ENCODE measurements at places on chromosomes 13 and 19.

GRCh38 chr19:55654323-55654867 is 440 bp upstream of the U2AF2 start:
- DNase-seq = peak; percentile 97

DNA sequence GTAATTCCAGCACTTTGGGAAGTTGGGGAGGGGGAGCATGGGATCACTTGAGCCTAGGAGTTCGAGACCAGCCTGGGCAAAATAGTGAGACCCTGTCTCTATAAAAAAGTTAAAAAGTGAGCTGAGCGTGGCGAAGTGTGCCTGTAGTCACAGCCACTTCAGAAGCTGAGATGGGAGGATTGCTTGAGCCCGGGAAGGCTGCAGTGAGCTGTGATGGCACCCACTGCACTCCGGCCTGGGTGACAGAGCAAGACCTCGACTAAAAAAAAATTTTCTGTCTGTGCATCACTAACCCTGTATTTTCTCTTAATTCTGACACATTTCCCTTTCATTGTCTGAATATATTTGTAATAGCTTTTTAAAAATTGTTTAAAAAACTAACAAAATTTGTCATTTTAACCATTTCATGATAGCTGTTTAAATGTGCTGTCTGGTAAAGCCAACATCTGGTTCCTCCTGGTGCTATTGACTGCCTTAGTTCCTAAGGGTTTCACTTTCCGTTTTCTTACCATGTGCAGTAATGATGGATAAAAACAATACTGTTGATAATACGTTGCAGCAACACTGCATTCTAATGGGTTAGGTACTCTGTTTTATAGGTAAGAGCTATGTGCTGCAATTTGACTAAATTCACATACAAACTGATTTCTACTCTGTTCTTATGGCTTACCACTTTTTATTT is 29.7 kb downstream of the LATS2 start:
- DNase-seq = no peak

- no peak for DNase-seq
These were observed 22.8 kb upstream of the CEBPG start for GRCh38 chr19:33350538-33351309.

DNA sequence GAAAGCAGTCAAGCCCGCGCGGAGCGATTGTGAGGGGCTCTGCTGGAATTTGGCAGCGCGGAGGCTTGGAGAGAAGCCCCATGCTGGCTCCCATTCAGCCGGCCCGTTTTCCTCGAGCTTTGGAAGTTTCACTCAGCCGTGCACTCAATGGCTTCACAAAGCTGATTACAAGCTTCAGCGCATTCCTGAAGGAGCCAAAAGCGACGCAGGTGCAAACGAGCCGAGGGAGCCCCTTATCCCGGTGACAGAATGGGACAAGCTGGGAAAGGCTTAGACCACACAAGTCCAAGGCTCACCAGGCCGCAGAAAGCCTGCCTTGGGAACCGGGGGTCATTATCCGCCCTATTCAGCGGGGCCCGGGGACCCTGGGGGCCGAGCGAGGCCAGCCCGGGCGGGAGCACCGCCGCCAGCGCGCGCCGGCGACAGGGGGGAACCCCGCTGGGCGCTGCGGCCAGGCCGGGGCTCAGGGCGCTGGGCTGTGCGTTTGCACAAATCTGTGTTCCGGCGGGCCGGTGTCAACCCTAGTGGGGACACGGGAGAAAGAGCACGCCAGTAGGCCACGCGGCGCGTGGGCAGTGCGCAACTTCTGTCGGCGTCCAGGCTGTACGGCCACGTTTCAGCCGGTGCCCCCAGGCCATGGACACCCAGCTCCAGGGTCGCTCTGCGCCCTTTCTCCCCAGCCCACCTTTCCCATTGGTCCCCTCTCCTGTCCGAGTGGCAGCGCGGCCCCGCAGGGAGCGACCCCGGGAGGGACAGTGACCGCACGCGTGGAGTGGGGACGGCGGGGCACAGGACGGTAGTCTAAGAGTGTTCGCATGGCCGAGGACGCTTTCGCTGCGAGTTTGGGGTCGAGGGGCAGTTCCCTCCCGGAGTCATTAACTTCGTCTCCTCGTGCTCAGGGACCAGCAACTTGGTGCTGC is 37.3 kb downstream of the SOX1 start:
- DNase-seq = no peak

GRCh38 chr13:109669234-109669612 is 117.2 kb downstream of the IRS2 start:
- no peak for DNase-seq

DNA sequence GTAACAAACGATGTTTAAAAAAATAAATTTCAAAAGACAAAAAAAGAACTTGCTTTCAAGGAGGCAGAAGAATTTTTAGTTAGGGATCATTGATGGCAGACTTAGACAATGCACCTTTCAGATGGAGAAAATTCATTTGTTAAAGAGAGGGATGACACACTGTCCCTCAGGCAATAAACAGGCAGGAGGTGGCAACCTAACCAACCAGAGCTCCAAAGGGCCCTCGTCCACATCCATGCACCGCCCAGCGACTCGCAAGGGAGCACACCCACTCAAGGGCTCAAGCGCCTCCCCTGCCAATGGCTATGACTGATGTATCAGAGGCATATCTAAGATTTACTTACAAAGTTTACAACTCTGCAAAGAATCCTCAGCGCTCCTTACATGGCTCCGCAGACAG is 81.9 kb downstream of the TUBGCP3 start:
- DNase-seq = no peak

- DNase-seq = no peak
These were observed 4.9 kb downstream of the NUMBL start for GRCh38 chr19:40685563-40685962.

- no peak for DNase-seq
These were observed 1241.5 kb upstream of the SPRY2 start for GRCh38 chr13:81582381-81582780.

GRCh38 chr13:113562085-113562749 is 22.3 kb upstream of the TFDP1 start:
- peak; percentile 7 for DNase-seq

- DNase-seq = no peak
These were observed 244.7 kb downstream of the DCLK1 start for GRCh38 chr13:35886332-35887114.

GRCh38 chr13:20559659-20560356 is 7.1 kb upstream of the IFT88 start:
- DNase-seq = no peak

GRCh38 chr13:112870737-112871287 is 98.2 kb upstream of the MCF2L start:
- no peak for DNase-seq

DNA sequence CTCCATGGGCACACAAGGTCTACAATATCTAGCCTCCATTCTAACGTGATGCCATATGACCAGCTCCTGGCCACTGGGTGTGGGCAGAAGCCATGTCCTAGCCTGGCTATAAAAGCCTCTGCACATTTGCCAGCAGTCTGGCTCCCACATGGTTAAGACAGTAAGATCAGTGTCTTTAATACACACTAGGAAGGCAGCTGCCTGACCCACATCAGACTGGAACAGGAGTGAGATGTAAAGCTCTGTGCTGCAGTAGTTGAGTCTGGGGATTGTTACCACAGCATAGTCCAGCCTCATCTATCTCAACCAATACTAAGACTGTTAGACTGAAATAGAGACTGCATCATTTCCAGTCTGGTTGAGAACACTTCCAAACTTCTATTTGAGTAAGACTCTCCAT is 533.1 kb downstream of the IRS2 start:
- DNase-seq = no peak

GRCh38 chr13:100158569-100158968 is 69.7 kb downstream of the PCCA start:
- DNase-seq = no peak

DNA sequence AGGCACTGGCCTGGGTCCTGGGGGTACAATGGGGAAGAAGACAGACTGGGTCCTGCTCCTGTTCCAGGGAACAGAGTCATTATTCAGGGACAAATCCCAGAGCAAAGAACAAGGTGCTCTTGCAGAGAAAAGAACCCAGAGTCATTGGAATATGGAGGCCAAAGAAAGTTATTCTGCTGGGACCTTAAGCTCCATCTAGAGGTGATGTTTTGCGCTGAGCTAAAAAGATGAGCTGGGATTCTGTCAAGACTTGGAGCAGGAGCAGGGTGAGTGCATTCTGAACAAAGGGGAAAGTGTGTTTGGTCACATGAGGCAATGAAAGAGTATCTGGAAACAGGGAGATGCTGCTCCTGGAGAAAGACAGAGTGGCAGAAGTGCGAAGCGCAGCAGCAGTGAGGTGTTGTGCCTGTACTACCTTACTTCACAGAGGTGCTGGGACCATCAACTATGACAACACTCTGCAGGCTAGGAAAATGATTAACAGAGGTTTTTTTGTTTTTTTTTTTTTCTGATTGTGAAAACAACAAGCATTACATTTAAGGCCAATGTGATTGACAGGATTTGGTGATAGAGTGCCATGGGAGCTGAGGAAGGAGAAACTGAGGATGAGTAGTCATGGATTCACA is 95.3 kb upstream of the TNFSF11 start:
- no peak for DNase-seq

GRCh38 chr19:50796128-50796633 is 6.0 kb downstream of the ACP4 start:
- DNase-seq = no peak

DNA sequence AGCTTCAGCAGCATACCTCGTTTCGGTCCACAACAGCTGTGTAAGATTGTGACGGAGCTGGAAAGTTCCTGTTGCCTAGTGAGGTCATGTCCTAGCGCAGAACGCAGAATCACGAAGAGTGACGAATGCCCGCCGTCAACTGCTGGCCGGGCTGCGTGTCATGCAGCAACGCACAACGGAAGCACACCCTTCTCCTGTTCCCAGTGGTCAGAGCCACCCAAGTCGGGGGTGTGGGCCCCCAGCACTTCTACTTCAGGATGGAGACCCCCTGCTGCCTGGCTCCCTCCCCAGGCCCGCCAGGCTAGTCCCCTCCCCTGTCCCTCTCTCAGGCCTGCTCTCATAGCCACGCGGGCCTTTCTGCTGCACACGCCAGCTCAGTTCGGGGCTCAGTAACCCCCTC is 25.9 kb downstream of the C2CD4C start:
- no peak for DNase-seq

DNA sequence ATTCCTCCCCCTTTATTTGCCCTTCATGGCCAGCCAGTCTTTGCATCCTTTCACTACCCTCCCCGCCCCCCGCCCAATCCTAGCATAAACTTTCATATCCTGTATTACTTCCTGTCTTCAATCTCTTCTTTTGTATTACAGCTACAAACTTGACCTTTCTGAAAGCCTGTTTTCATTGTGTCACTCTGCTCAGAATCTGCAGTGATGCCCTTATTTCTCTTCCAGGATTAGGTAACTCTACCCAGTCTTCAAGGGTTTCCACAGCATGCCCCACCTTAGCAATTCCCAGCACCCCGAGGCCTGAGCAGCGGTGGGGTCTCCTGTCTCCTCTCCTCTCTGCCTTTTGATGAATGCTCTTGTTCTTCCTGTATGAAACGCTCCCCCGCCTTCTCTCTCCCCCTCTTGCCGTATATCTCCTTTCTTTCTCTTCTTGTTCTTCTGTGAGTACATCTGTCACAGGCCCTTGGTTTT is 145.6 kb downstream of the SHISA2 start:
- no peak for DNase-seq

DNA sequence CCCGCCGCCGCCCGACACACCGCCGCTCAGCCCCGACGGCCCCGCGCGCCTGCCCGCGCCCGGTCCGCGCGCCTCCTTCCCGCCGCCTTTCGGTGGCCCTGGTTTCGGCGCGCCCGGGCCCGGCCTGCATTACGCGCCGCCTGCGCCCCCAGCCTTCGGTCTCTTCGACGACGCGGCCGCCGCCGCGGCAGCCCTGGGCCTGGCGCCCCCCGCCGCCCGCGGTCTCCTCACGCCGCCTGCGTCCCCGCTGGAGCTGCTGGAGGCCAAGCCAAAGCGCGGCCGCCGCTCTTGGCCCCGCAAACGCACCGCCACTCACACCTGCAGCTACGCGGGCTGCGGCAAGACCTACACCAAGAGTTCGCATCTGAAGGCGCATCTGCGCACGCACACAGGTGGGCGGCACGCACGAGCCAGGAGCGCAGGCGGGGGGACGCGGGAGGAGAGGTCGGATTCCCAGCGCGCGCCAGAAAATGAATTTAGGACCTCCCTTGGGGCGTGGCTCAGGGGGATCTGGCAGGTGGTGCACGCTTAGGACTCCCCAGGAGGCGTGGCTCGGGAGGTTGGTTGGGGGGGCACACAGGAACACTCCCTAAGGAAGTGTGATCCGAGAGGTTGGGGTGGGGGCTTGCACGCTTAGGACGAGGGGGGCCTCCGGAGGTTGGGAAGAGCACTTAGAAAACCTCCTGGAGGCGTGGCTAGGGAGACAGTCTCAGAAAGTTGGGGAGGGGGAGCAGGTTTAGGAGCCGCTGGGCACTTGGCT is 1.2 kb downstream of the KLF2 start:
- no peak for DNase-seq

- DNase-seq = no peak
These were observed 16.5 kb upstream of the ERCC1 start for GRCh38 chr19:45440259-45440638.

DNA sequence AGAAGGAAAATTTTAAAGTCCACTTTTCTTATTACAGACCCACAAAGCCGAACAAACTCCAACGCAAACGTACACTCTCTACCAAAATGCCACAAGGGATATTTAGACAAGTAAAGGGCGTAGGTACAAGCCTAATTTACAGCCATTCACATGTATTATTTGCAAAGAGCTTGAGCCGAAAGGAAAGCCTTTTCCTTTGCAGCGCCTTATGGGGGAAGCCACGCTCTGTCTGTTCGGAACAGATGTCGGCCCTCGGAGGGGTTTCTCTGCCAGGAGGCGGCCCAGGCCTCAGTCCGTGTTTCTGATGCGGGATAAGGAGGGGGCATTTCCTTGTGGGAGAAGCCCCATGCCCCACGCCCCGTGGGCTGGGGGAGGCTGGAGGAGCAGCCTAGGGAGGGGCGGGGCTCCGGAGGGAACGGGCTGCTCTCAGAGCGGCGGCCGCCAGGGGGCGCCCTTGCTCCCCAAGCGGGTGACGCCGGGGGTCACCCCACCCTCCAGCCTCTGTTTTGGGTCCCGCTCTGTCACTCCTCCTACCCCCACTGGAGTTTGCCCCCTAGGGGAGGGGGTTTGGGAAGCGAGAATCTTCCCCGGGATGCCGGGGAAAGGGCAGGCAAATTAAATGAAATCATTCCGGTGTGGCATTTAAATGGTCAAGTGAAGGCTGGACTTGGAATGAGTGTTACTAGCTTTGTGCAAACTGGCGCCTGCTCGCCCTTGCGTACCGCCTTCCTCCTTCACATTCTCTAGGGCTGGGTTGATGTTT is 2.9 kb downstream of the HTR2A start:
- no peak for DNase-seq

GRCh38 chr13:112711528-112712265 is 21.9 kb downstream of the ATP11A start:
- DNase-seq = no peak

GRCh38 chr19:2252055-2252796 is 3.1 kb downstream of the AMH start:
- no peak for DNase-seq

- no peak for DNase-seq
These were observed 666 bp downstream of the SAMD1 start for GRCh38 chr19:14089662-14090508.

DNA sequence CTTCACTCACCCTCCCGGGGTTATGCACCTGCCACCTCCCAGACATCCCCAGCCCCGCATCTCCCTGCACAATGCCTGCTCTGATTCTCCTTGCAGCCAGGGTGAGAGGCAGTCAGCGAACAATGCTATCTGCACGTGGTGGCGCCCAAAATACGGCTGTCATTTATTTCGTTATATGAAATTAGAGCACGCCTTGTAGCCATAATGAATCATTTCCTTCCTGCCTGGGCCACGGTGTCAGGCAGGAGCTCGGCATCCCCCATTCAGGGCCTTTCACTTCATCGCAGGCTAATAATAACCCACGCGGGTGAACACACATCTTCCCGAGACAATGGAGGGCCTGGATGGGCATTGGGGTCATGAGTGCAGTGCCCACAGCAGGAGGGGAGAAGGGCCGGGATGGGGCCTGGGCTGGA is 143.8 kb upstream of the ZNF507 start:
- no peak for DNase-seq

Data from NCI-H2081 treated with DMSO at 0.1 percent for 48 hours (cell line).